CD4-positive, alpha-beta T cell (primary cell): ENCODE measurements at places on chromosomes 3 and 15.

- no peak for DNase-seq
These were observed 317.2 kb upstream of the PROK2 start for GRCh38 chr3:72102112-72102616.

DNA sequence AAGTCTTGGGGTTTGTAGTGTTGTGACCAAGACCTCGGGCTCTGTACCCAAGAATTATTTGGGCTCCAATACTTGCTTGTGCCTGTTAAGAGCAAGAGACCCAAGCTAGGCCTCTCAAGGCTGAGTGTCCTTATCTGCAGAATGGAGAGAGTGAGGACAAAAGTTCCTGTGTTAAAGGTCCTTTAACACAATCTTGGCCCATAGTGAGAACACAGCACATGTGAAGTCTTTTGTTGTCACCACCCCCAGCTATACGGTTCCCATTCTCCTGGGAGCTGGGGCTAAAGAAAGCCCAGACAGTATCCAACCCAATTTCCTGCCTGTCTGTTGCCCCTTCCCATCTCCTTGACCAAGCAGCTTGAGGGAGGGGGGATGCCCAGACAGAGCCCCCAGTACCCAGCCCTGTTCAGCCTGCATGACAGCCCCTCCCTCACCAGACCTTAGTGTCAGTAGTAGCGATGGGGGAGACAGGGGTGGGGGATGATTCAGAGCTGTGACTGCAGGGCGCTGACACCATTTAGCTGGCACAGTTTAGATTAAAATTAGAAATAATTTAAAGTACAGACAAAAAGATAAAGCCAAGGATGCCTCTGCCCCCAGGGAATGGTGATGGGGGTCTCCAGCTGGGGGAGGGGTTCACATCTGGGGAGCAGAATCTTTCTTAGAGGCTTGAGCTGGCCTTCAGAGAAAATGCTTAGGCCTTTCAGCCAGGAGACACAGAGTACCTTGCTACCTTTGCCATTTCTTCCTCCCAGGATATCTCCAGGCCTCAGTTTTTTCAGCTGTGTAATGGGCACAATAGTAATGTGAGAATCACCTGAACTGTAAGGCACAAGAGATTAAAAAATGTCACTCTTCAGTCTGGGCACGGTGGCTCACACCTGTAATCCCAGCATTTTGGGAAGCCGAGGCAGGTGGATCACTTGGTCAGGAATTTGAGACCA, 2.7 kb downstream of the PRKCD start:
- no peak for DNase-seq

DNA sequence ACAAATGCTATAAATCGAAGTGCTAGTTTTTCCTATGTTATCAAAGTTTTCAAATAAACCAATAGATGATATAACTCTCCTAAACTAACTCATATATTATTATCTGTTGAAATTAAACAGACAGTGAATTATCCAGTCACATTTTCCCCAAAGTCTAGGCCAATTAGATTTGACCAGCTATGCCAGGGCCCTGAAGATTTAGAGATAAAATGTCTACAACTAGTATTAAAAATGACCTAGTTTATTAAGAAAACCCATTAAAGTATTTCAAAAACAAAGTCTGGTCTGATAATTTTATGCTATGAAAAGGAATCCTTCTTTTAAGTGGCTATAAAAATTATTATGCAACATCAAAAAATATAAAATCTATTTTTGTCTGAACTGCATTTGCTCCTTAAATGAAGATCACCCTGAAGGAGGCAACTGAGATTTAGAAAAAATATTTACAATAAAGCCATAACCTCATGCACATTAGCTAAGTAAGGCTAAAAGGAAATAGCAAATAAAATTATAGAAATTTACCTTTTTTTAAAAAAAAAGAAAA, 83.4 kb upstream of the MEX3B start:
- DNase-seq: no peak

DNA sequence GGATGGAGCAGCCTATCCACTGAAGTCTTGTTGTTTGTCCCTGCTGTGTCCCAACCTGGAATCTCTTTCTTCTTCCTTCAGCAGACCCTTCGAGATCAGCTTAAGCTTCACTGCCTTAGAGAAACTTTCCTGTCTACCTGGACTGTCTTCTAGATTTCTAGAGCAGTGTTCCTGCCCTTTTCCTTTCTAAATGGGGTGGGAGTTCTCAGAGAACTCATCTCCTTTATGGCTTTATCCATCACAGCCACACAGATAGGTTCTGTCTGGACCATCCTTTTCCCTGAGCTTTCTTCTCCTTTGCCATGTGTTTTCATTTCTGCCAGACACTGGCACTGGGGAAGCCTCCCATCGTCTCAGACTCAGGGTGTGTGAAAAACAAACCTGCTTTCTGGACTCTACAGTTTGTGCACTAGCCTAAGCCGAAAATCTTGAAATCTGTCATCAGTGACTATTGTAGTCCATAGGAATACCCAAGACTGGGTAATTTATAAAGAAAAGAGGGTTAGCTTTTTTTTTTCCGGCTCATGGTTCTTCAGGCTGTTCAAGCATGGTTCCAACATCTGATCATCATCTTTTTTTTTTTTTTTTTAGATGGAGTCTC, 177.5 kb downstream of the PGPEP1L start:
- no peak for DNase-seq

GRCh38 chr15:31214864-31215489, 111.7 kb upstream of the KLF13 start:
- DNase-seq: no peak

- no peak for DNase-seq
These were observed 15.9 kb downstream of the RCN2 start for GRCh38 chr15:76947454-76947853.

DNA sequence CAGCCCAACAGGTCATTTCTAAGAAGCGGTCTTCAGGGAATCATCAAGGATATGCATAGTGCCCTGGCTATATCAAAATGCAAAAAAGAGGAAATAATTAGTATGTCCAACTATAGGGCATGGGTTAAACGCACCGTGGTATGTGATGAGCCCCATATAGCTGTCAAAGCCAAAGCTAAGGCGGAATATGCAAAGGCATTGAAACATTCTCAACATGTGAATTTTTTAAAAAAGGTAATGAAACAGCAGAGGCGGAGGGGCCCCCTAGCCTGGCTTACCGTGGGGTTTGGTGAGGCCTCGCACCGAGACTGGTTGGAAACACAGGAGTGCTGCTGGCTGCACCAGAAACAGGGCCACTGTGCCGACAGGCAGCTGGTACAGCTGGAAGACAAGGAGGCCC, 23.2 kb downstream of the PLXND1 start:
- DNase-seq: no peak

GRCh38 chr3:10489746-10490483, 15.5 kb downstream of the ATP2B2 start:
- no peak for DNase-seq

GRCh38 chr3:155412904-155413303, 119.4 kb upstream of the STRIT1 start:
- no peak for DNase-seq

- no peak for DNase-seq
These were observed 214.3 kb downstream of the ADAMTS9 start for GRCh38 chr3:64473466-64473865.

- no peak for DNase-seq
These were observed 219.8 kb downstream of the ROBO2 start for GRCh38 chr3:77259694-77260093.

DNA sequence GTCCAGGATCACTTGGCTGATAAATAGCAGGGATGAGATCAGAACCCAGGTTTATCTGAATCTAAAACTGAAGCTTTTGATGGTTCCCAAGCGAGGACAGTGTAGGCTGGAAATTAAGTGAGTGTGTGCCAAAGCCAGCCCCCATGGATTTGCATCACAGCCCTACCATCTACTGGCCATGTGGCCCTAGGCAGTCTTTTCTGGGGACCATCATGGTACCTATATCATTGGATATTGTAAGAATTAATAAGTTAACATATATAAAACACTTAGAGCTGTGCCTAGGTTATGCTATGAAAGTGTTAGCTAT, 32.8 kb upstream of the SSR3 start:
- no peak for DNase-seq

- DNase-seq: no peak
These were observed 22.3 kb downstream of the FBLN2 start for GRCh38 chr3:13571264-13571663.

DNA sequence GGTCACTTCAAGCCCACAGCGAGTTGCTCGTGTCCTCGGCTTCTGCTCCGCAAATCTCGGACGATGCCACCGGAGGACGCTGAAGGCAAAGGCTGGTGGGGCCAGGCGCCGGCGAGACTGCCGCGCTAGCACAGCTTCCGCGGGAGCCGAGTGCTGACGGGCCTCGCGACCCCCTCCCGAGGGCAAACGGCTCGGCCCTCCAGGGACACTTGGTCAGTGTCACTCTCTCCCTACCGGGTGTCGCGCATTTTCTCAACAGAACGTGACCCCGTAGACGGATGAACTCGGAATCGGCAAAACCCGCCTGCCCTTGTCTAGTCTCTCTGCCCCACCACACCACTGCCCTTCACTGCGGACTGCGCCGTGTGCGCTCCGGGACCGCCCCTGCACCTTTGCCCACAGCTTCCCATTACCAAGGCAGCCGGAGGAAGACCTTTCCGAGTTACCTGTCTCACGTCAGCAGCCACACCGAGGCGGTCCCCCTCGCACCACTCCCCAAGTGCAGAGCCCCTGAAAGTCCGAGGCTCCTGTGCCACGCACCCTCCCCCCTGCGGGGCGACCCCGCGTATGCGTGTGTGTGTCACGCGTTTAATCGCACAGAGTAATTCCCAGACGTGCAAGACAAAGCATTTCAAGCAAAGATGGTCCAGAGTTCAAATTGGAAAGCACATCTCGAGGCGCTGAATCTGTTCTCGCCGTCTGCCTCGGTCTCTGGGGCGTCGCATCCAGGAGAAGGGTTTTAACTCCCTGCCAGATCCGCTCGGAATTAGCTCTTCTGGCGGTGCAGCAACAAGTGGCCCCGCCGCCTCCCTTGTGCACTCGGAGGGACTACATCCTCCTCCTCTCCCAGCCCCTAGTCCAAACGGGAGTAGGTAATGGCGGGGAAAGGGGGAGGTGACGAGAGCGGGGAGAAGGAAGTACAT, 245.0 kb upstream of the TOPAZ1 start:
- no peak for DNase-seq

- DNase-seq: no peak
These were observed 1.2 kb upstream of the DAZL start for GRCh38 chr3:16606398-16606797.

DNA sequence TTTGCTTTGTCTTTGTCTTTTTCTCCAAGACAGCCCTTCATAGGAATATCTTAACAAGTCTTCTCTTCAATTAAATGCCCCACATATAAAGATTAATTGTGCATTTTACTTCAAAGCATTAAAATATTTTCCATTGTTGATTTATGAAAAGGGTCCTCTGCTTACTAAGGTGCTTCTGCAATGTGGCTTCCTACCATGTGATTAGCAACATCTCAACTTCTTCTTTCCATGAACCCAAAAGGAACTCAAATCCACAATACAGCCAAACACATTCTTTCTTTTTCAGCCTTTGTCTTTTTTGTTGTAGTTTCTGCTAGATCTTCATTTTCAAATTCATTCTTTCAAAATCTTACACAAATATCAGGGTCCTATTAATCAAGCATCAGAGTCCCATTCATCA, 309.2 kb downstream of the NSUN3 start:
- DNase-seq: no peak

DNA sequence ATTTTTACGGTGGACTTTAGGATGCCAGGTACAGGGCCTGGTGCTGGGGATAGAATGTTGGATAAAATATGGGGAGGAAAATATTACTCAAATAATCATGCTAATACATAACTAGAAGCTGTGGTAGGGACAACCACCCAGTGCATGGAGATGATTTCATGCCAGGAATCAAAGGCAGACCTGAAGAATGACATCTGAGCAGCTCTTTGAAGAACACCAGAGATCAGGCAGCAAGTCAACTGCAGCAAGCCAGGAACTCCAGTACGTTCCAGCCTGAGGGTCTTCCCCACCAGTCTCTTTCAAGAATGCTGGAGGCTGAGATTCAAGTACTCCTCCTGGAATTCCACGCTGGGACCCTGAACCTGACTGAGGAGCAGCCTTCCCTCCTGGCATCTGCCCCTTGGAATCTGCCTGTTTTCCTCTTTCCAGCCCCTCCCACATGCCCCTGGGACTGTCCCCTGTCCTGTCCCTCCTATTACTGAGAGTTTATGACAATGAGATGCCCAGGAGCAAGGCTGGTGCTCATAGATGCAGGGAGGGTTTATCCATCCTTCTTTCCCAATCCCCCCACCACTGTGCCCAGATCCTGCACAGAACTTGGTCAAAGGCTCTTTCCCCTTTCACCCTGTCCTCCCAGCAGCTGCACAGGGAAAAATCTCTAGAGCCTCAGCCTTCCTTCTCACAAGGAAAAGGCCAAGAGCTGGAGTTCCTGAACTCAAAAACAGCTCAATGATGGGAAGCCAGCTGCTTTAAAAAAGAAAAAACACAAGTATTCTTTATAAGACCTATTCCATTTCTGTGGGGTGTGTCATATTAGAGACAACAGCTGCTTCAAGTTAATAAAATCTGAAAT, 68.0 kb downstream of the PDZRN3 start:
- DNase-seq: no peak

DNA sequence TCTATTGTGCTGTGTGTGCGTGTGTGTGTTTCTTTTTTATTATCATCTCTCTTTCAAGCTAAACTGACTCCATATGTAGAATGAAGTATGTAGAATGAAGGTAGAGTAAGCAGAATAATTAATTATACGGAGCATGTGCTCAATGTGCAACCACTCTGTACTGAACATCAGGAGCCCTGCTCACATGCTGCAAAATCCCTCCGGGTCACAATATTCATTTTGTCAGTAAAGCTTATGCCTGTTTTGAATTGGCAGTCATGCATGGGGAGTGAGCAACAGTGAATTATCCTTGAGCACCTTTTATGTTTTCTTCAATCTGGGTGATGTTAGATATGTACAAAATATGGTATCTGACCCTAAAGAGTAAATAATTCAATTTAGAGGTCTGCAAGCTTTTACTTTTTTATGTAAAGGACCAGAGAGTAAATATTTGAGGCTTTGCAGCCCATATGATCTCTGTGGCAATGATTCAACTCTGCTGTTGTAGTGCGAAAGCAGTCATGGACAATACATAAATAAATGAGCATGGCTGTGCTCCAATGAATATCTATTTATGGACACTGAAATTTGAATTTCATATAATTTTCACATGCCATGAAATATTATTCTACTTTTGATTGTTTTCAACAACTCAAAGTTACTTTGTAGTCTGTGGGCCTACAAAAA, 199.9 kb downstream of the VGLL3 start:
- DNase-seq: no peak

DNA sequence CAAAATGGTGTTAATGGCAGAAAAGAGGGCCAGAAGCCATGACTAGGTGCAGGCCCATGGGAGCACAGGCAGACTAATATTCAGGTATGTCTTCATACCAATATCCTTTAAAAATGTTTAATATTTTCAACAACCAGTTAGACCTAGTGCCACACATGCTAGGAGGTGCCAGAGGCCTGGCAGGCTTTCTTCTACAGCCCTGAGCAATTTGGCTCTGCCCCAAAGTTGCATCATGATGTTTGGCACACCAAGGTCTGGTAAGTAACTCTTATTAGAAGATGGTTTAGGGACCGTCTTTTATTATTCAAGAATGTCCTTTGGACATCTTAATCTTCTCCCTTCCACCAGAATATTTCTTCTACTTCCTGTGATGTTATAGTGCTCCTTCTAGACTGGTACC, 34.8 kb downstream of the MITF start:
- DNase-seq: no peak
